ENCODE measurements at places on chromosomes 2 and 18. TPM values are rescaled to one million over a fixed set of nuclear protein-coding genes. Genes with fewer than 3 reads are reported as not detected.

DNA sequence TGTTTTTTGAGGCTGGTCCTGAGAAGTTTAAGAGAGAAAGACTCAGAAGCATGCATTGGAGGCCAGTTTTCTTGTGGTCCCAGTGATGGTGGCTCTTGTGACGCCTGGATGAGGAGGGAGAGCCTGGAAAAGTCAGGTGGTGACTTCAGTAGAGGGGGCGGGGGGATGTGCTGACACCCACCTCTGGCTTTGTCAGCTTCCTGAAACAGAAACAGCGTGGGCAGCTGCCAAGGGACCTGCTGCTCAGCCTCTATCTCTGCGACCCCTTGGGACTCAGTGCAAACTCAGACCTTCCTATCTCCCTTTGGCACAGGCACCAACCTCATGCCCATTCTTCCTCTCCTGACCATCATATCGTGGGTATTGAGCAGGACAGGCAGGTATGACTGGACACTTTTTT lies 6.4 kb downstream of the TGFBRAP1 start:
- H3K27me3 ChIP-seq, result no peaks in the 10 kb centered on the region
- no peak for DNase-seq
- no peaks in the 10 kb centered on the region for H3K4me1 ChIP-seq

DNA sequence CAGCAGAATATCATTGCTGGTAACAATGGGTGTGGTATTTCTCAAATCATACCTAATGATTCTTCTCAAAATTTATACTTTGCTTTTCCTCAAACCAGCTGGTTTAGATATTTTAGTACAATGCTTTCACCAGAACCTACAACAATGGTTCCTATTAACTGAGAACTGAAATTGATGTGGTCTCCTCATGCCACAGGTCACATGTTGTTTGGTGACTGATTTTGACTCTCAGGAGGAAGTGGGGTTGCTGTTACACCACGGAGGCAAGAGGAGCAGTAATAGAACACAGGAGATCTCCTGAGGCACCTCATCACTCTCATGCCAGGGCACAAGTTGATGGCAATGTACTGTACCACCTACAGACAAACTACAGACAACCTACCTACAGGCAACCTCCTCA lies 3.0 kb upstream of the CEP68 start:
- no peak overlapping the region for H3K4me3 ChIP-seq
- peak; percentile 54 for DNase-seq
- no peaks in the 10 kb centered on the region for H3K27me3 ChIP-seq

- no peaks in the 10 kb centered on the region for H3K27me3 ChIP-seq
- no peaks in the 10 kb centered on the region for H3K36me3 ChIP-seq
- H3K4me1 ChIP-seq, result peaks cover 42% of the 10 kb centered on the region
- peak overlapping the region; percentile 50 for H3K27ac ChIP-seq
- H3K4me3 ChIP-seq, result no peak overlapping the region
These were observed 4.2 kb downstream of the STAMBP start for GRCh38 chr2:73832930-73833329.

- no peaks in the 10 kb centered on the region for H3K4me1 ChIP-seq
- no peak for DNase-seq
These were observed 80.5 kb downstream of the BCL2L11 start for GRCh38 chr2:111201214-111201613.

The FRZB gene
- 11.9 TPM for total RNA-seq

The B4GALT6 gene
- 2.4 TPM for total RNA-seq

The REG3G gene
- not detected for total RNA-seq

The VSNL1 gene
- not detected for total RNA-seq

The CRYGC gene
- not detected for total RNA-seq

The OTOS gene
- not detected for total RNA-seq
